Fibroblast of lung (primary cell): ENCODE measurements at places on chromosomes 6 and 20. TPM values are rescaled to one million over a fixed set of nuclear protein-coding genes. Genes with fewer than 3 reads are reported as not detected.

DNA sequence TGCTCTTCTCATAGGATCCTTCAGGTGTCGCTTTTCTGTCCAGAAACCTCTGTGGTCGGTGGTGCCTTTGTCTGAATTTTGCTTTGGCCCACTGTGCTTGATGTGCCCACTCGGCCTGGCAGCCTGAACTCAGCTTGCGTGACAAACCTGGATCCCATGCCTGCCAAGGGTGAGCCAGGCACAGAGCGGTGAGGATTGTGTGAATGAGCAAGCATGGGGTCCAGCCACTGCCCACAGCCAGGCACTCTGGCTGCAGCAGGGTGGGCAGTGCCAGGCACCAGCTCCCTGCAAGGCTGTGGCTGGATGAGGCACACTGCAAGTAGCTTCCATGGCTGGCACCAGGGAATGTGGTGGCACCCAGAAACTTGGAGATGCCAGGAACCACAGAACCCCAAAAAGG, 110.3 kb downstream of the THEMIS start:
- DNase-seq, result no peak

DNA sequence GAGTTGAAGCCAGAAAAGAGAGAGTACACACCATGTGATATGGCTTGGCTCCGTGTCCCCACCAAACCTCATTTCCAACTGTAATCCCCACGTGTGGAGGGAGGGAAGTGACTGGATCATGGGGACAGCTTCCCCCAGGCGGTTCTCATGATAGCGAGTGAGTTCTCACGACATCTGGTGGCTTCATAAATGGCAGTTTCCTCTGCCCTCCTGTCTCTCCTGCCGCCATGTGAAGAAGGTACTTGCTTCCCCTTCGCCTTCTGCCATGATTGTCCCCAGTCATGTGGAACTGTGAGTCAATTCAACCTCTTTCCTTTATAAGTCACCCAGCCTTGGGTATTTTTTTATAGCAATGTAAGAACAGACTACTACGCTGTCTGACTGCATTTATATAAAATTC, 40.3 kb downstream of the TAF4 start:
- DNase-seq, result no peak

GRCh38 chr6:15062516-15063252, 183.2 kb upstream of the JARID2 start:
- DNase-seq, result peak; percentile 99

- no peak for DNase-seq
Observed at GRCh38 chr6:163786995-163787671, 372.6 kb downstream of the QKI start.

GRCh38 chr6:82385546-82385945, 21.9 kb downstream of the TPBG start:
- no peak for DNase-seq

- DNase-seq, result peak; percentile 89
Observed at GRCh38 chr20:50415516-50416268, 94.5 kb upstream of the PTPN1 start.

- no peak for DNase-seq
Observed at GRCh38 chr6:41524634-41525011, 21.6 kb upstream of the FOXP4 start.

Gene OLIG3
- total RNA-seq, result not detected in 2 replicates

Gene CHRNA4
- not detected in 2 replicates for total RNA-seq

GRCh38 chr20:64115171-64115911, 8.0 kb upstream of the NPBWR2 start:
- no peak for DNase-seq

Gene SLC26A8
- total RNA-seq, result not detected in 2 replicates

Gene POM121L2
- not detected in 2 replicates for total RNA-seq

DNA sequence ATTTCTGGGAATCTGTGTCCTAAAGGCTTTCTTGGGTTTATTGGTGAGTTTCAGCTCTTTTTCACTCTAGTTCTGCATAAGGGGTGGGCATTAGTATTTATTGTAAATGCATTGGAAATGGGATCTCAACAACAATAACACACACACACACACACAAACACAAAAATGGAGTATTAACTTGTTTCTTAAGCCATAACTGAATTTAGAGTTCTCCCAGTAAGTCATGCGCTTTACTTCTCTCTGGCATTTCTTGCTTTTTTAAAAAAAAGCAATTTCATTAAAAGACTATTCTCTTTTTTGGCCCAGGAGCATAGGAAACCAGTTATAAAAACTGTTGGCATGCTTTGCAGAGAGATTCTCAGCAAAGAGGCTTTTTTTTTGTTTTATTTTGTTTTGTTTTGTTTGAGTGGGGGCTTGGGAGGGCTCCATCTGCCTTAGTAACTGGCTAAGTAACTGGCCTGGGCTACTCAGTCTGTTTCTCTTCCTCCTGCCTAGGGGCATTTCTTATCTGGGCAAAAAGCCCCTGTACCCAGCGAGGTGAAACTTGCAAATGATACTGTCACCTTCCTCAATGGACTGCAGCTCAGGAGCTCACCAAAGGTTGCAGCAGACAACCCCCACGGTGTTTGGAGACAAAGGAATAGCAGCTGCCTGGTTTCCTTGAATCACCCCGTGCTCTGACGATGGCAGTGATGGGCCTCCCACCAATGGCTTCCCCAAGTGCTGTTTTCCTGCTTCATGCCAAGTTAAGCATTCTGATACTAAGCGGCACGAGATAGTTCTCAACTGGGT, 128.5 kb downstream of the BCAS1 start:
- no peak for DNase-seq

Gene DNMT3B
- 1.5 and 3.1 TPM in 2 replicates for total RNA-seq

DNA sequence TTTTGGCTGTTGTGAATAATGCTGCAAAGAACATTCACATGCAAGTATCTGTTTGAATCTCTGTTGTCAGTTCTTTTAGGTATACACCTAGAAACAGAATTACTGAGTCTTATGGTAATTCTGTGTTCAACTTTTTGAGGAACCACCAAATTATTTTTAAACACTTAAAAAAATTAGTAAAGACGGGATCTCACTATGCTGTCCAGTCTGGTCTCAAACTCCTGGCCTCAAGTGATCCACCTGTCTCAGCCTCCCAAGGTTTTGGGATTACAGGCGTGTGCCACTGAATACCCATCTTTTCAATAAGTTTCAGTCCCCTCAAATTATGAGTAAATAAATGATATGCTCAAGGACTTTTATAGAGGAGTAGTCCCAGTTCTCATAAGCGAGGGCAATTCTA, 17.5 kb downstream of the SPATS1 start:
- no peak for DNase-seq

GRCh38 chr6:159095616-159096015, 50.8 kb upstream of the TAGAP start:
- DNase-seq, result no peak

Gene HLA-DPA1
- 1.0 and 1.5 TPM in 2 replicates for total RNA-seq

Gene CCHCR1
- total RNA-seq, result 19.0 and 19.3 TPM in 2 replicates

DNA sequence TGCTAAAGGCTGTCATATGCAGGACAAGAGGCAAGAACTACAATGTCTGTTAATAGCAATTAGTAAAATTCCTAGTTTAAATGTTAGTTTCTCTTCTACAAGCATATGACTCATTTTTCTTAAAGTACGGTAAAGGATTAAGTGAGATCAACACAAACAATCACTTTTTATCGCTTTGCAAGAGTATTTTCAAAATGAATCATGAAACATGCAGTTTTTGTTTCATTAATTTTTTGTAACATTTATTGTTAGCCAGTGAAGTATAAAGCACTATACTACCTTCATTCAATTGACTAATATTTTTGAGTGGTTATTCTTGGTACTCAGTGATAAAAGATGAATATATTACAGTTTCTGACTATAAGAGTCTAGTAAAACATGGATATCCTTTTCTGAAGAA, 138.6 kb downstream of the AHI1 start:
- DNase-seq, result peak; percentile 45

- DNase-seq, result no peak
Observed at GRCh38 chr6:24949020-24949569, 13.3 kb upstream of the RIPOR2 start.

DNA sequence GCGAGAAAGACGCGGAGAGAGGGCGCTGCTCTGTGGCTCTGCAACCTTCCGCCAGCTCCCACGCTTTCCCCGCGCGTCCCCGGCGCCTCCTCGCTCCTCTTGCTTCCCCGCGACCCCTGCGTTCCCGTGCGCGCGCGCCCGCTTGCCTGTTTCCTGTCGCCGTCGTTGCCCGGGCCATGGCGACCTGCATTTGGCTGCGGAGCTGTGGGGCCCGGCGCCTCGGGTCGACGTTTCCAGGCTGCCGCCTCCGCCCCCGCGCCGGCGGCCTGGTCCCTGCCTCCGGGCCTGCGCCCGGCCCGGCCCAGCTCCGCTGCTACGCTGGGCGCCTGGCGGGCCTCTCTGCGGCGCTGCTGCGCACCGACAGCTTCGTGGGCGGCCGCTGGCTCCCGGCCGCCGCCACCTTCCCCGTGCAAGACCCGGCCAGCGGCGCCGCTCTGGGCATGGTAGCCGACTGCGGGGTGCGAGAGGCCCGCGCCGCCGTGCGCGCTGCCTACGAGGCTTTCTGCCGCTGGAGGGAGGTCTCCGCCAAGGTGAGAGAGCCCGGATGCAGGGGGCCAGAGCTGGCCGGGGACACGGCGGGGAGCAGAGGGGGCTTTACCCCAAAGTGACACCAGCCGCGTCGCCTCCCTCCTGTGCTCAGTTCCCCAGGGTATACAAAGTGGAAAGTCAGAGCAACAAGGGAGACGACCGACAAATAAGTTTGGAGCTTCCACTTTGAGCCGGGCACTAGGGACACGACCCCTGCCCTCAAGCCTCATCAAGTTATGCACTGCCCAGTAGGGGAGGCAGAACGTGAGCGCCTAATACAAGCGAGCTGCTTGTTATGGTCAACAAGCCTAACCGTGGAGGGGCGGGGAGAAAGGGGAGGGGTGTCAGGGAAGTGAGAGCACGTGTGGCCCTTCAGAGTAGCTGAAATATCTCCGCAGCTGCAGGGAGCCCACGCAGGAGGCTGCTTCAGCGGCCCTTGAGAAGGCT, at the start of gene ALDH5A1:
TSS of gene ALDH5A1 (plus strand) at position 149 of the 975 bp plus-strand sequence. CDS start at position 177, 28 bp downstream.
- DNase-seq, result peak; percentile 72

GRCh38 chr6:73565767-73566485, 45.1 kb upstream of the EEF1A1 start:
- DNase-seq, result no peak

Gene HCRTR2
- total RNA-seq, result not detected in 2 replicates

DNA sequence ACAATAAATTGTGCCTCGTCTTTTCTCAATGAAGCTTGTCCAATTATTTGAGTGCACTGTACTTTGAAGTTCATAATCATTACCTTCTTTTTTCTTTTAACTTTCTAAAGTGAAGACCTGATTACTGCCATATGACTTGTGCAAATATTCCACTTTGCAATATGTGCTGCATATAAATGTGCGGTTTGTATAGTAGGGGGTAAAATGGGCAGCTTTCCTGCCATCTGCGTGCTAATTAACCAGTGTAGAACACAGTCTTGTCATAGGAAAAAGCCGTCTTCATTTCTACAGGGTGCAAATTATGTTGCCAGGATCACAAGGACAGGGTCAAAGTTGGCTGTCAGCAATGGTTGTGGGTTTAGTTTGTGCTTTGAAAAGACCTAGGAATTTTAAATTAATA, 397.0 kb downstream of the NKAIN2 start:
- no peak for DNase-seq

DNA sequence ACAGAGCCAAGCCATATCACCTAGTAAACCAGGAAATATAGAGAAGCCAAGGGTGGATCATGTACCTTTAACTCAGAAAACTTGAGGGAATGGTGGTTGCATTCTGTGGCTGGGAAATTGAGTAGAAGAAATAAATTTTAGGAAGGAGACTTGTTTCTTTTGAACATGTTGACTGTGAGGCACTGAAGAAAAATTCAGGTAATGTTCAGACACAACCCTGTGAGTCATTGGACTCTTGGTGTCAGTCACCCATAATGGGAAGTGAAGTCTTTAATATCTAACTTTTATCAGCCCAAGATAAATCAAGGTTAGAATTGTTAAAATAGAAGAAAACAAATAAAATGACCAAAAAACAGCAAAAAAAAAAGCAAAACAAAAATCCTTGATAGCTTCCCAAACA, 98.8 kb upstream of the GRIK2 start:
- DNase-seq, result peak; percentile 59

- no peak for DNase-seq
Observed at GRCh38 chr6:96521306-96521643, 331 bp upstream of the UFL1 start.
